Effector memory CD4-positive, alpha-beta T cell (primary cell): ENCODE measurements at places on chromosomes 1 and 21.

GRCh38 chr21:29209696-29210095 lies 79.3 kb downstream of the MAP3K7CL start:
- no peaks in the 10 kb centered on the region for H3K4me1 ChIP-seq
- H3K27me3 ChIP-seq, result no peaks in the 10 kb centered on the region
- H3K4me3 ChIP-seq, result no peak overlapping the region
- no peaks in the 10 kb centered on the region for H3K36me3 ChIP-seq
- no peak overlapping the region for H3K27ac ChIP-seq
- DNase-seq, result no peak

DNA sequence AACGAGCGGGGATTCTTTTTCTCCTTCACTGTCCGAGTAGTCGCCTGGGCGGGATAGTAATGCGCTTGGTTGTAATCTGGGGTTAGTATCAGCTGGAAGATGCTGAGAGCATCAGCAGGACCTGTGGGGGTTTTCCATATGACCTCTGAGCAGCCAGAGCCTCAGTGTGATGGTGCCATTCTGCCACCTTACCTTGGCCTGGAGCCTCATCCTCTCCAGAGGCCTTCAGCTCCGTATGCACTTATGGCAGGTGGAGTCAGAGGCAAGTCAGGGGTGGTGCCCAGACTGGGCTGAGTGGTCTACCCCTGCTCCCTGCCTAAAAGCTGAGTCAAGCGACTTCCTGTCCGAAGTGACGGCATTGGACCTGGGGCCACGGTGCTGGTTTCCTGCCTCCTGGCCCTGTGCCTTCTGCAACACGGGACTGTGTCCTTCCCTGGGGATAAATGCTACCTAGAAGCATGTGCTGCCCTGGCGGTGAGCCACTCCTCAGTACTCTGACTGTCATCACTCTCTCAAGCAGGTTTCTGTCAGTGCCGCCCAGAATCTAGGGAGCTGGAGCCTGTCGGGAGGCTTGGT lies 24.7 kb downstream of the TENT5C start:
- no peaks in the 10 kb centered on the region for H3K27me3 ChIP-seq
- H3K27ac ChIP-seq, result no peak overlapping the region
- no peak overlapping the region for H3K4me3 ChIP-seq
- no peaks in the 10 kb centered on the region for H3K36me3 ChIP-seq

- no peaks in the 10 kb centered on the region for H3K4me1 ChIP-seq
- DNase-seq, result no peak
- H3K36me3 ChIP-seq, result no peaks in the 10 kb centered on the region
- H3K27me3 ChIP-seq, result peaks cover 6% of the 10 kb centered on the region
- no peak overlapping the region for H3K27ac ChIP-seq
- H3K4me3 ChIP-seq, result no peak overlapping the region
Observed at GRCh38 chr1:247362153-247362552, 30.5 kb upstream of the ZNF496 start.

- no peaks in the 10 kb centered on the region for H3K36me3 ChIP-seq
- H3K27ac ChIP-seq, result no peak overlapping the region
- peaks cover 2% of the 10 kb centered on the region for H3K27me3 ChIP-seq
- DNase-seq, result no peak
- no peak overlapping the region for H3K4me3 ChIP-seq
Observed at GRCh38 chr1:9075022-9075421, 5.6 kb upstream of the SLC2A5 start.

GRCh38 chr1:67969446-67969845 lies 81.0 kb downstream of the DIRAS3 start:
- no peak overlapping the region for H3K4me3 ChIP-seq
- H3K36me3 ChIP-seq, result no peaks in the 10 kb centered on the region
- DNase-seq, result no peak
- no peak overlapping the region for H3K27ac ChIP-seq
